ENCODE measurements at places on chromosomes 2 and 18.

- DNase-seq, result peak; percentile 54
These were observed 10.1 kb downstream of the CYP26B1 start for GRCh38 chr2:72137498-72138010.

GRCh38 chr18:7662866-7663265 is 95.8 kb downstream of the PTPRM start:
- DNase-seq, result no peak

DNA sequence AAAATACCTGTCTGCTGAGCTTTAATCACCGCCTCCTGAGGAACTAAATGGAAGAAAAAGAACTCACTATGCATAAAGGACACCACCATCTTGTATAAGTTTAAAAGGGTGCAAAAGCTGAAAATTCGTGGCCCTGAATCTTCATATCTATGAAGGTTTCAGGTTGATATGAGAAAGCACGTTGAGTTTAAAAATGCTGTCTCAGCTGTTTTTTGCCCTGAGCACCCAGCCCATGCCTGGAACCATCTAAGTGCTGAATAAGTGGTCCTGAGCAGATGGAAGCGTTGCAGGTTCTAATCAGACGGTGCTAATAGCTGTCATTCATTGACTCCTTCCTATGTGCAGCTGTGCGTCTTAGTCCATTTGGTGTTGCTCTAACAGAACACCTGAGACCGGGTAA is 467.4 kb downstream of the EIPR1 start:
- no peak for DNase-seq

DNA sequence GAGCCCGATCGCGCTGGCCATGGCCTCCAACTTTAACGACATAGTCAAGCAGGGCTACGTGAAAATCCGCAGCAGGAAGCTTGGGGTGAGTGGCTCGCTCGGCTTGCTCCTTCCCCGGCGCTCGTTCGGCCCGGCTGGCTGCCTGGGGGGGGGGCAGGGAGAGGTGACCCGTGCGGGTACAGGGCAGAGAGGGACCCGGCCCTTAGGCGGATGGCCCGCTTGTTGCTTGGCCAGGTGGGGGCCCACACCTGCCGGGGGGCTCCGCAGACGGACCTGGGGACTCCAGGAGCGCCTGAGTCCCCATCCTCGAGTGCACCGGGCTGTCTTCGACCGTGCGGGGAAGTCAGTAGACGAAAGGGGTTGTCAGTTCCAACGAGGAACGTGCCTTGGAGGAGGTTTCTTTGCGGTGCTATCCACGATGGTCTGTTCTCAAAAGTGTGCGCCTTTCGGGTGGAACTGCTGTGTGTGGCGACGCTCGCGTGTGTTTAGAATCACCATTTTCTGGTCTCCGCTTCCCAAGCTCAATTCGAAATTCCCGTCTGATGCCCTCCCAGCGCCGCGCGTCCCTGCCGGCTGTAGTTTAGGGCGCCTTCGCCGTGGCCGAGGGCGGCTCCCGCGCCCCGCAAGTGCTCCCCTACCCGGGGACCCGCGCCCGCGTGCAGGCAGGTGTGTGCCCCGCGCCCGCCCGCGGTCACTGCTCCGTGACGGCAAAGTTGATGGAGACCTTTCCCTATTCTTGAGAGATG is 711 bp downstream of the DOK6 start:
- no peak for DNase-seq

DNA sequence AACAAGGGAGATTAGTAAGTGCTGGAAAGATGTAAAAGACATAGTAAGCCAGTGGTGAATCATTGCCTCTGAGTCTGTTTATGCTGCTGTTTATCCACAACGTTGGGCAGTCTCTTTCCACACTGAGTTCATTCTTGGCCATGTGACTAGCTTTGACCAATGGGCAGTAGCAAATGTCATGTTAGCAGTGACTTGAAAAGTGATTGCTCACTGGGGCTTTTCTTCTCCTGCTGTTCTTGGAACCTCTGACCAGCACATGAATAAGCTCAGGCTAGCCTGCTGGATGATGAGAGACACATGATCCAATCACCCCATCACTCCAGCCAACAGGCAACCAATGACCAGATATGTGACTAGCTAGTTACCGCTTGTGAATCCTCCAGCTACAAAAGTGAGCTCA is 360.4 kb downstream of the SLC4A3 start:
- no peak for DNase-seq

GRCh38 chr2:215994911-215995310 is 18.4 kb downstream of the MREG start:
- DNase-seq, result no peak

- DNase-seq, result no peak
These were observed 103.1 kb downstream of the L3MBTL4 start for GRCh38 chr18:6311456-6312215.

GRCh38 chr2:212791569-212791968 is 253.0 kb upstream of the ERBB4 start:
- DNase-seq, result no peak

GRCh38 chr2:48514348-48515003 is 15.5 kb upstream of the STON1 start:
- no peak for DNase-seq

DNA sequence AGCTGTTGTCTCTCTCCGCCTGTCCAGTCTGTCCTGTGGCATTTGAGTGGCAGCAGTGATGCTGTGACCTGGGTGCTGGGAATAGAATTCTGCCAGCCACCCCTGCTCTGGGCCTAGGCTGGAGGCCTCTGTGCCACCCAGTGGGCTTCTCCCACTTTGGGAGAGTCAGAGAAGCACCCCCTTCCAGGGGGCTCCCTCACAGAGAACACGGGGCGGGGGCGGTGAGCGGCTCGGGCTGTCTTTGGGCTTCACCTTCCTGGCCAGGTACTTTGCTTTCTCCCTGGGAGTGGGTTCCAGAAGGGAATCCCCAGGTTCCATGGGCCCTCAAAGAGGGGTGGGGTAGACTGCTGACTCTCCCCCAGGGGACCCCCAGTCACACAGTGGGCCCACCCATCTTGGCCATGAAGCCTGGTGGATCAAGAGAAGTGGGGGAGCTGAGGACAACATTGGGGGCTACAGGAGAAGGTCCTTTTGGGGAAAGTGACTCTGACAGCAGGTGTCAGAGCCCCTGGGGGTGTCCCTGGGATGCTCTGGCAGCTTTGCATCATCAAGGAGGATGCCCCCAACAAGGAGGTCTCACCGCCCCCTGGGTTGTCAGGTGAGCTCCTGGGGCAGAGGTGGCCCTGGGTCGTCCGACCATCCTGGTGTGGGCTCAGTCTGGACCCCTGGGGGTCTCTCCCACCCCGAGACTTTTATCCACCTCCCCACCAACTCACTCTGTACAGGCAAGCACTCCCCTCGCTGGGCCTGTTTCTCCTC is 18.8 kb upstream of the BOK start:
- DNase-seq, result no peak

- no peak for DNase-seq
These were observed 296.1 kb downstream of the RND3 start for GRCh38 chr2:150191349-150191748.

- no peak for DNase-seq
These were observed 451.4 kb upstream of the ID2 start for GRCh38 chr2:8230466-8230865.
